Camera-type eye (tissue), 1 donor: ENCODE measurements at places on chromosomes 5 and 9. TPM values are rescaled to one million over a fixed set of nuclear protein-coding genes. Genes with fewer than 3 reads are reported as not detected.

TOR4A gene
- total RNA-seq = 3.7 TPM

CDC37L1 gene
- total RNA-seq = 35.8 TPM

C9 gene
- not detected for total RNA-seq

OMD gene
- 34.4 TPM for total RNA-seq

RECK gene
- 34.2 TPM for total RNA-seq

PLAC8L1 gene
- total RNA-seq = not detected

CCDC187 gene
- total RNA-seq = 0.66 TPM

GADD45G gene
- total RNA-seq = 130 TPM

CDC20B gene
- 0.38 TPM for total RNA-seq

FRRS1L gene
- total RNA-seq = 28.0 TPM

NUTM2F gene
- not detected for total RNA-seq

FOXD4L5 gene
- total RNA-seq = 0.22 TPM

GMCL2 gene
- total RNA-seq = not detected

SPATA31A3 gene
- not detected for total RNA-seq

PCDHA13 gene
- 9.7 TPM for total RNA-seq

TERT gene
- total RNA-seq = 1.8 TPM

ODF2 gene
- 39.6 TPM for total RNA-seq

LSM11 gene
- total RNA-seq = 26.8 TPM

LHX6 gene
- 1.9 TPM for total RNA-seq

NPM1 gene
- 751 TPM for total RNA-seq

TMEM252 gene
- total RNA-seq = not detected
